PC-3 (cell line): ENCODE measurements at places on chromosomes 3 and 15. TPM values are rescaled to one million over a fixed set of nuclear protein-coding genes. Genes with fewer than 3 reads are reported as not detected.

Gene CCR9
- not detected in 2 replicates for total RNA-seq

DNA sequence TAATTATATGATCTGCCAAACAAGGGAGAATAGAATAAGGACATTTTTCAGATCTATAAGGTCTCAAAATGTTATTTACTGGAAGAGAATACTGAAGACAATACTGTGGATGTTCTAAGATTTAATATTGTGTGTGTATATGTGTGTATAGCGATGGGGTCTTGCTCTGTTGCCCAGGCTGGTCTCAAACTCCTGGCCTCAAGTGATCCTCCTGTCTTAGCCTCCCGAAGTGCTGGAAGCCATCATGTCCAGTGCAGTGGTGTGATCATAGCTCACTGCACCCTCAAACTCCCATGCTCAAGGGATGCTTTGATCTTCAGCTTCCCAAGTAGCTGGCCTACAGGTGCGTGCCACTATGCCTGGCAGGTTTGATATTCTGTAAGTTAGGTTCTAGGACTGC is 91.3 kb downstream of the NBEAL2 start:
- DNase-seq = no peak

DNA sequence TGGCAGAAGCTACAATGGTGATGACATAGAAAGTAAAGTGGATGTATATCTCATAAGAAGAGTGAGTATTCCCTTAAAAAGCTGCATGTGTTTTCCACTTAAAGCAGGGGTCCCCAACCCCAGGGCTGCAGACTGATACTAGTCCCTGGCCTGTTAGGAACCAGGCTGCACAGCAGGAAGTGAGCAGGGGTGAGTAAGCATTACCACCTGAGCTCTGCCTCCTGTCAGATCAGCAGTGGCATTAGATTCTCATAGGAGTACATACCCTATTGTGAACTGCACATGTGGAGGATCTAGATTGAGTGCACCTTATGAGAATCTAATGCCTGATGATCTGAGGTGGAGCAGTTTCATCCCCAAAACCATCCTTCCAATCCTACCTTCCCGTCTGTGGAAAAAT is 126.1 kb upstream of the CMC1 start:
- no peak for DNase-seq

DNA sequence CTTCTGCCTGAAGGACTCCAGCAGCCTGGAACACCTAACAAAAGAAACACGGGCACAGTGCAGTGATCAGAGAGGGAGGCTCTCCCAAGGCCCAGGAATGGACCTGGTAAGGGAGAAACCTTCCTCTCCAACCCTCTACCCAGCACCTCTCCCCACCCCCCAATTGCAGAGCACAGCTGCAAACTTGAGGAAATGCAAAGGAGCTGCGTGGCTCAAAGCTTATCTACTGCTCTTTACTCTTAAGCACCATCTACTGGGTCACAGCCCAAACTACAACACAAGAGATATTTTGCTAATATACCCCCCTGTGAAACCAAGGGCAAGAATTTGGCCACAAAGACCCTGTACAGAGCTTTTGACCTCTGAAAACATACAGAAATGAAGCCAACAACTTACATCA is 328.3 kb downstream of the OXSM start:
- DNase-seq = no peak

Gene SLC2A2
- not detected in 2 replicates for total RNA-seq

Gene CFAP91
- total RNA-seq = 0.17 and 1.1 TPM in 2 replicates

Gene TIMP4
- total RNA-seq = 7.3 and 7.6 TPM in 2 replicates

Gene P2RY12
- not detected in 2 replicates for total RNA-seq

DNA sequence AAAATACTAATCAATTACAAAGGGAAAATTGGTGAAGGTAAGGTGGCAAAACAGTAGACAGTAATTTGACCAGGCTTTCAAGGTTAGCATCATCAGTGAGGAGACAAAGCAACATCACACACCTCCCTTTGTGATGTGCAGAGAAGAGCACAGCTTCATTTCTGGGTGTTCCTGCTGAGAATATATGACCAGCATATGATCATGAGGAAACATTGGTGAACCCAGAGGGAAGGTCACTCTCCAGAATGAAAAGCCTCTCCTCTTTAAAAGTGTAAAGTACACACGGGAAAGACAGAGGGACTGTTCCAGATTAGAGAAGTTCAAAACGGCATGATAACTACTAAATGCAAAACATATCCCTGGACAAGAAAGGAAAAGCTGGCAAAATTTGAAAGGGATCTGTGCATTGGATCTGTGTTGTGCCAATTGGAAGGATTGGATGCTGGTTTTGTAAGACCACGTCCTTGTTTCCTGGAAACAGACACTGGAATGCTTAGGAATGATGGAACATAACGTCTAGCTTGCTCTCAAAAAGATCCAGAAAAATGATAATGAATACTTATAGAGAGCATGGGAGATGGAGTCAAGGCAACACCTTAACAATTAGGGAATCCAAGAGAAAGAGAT is 80.6 kb upstream of the MITF start:
- no peak for DNase-seq

Gene SPTSSB
- 78.0 and 144 TPM in 2 replicates for total RNA-seq

DNA sequence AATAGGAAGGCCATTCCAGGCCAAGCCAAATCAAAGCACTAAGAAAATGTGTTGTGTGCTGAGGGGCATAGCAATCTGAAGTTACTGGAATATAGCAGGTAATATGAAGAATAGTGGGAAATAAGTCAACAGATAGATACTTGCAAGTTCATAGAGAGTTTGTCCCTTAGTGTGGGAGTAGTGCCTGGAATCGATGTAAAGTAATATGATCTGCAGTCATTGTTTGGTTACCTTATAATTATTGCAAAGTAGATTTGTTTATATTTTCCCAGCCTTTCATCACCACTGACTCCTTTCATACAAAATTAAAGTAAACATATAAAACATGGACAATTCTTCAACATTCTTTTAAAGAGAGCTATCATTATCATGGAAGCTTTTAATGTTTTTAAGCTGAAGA is 420.9 kb upstream of the NECTIN3 start:
- no peak for DNase-seq

Gene CCR1
- total RNA-seq = 0.15 TPM in 1 of 2 replicates, not detected in the other
